ENCODE measurements at places on chromosomes 6 and 20.

GRCh38 chr6:41226752-41227151, 1.4 kb upstream of the TREML4 start:
- no peak for DNase-seq

DNA sequence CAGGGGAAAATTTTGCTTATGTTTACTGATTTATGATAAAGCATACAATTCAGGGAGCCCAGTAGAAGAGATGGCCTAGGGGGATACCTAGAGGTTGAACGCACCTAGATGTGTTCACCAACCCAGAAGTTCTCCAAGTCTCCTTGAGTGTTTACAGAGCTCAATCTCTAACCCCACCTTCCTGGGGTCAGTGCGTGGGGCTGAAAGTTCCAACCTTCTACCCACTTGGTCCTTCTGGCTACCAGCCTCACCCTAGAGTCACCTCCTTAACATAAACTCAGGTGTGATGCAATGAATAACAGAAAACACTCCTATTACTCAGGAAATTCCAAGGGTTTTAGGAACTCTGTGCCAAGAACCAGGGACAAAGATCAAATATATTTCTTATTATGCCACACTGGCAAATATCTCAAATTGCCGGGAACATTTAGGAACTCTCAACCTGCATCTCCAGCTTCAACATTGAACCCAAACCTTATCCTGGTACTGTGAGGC, 26.4 kb downstream of the AFG1L start:
- DNase-seq = no peak

DNA sequence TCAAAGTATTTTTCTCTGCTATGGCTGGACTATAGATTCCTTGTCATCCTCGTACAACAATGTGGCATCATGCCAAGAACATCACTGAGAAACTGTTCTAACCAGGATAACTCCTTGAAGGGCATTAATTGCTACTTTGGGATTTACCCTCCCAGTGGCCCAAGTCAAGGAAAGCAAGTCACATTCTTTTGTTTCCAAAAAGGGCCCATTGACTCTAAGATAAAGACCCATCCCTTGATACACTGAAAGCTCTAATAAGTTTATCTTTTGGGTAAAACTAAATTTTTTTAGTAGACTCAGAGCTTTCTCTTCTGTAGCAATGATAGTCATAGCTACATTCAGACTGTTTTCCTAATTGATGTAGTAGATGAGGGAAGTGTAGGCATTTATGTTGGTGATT, at the start of gene OR2J3:
Gene OR2J3, plus strand, starts transcription at position 301 of the 400 bp plus-strand sequence. CDS start 3,833 bp downstream, outside the sequence.
- DNase-seq = no peak

DNA sequence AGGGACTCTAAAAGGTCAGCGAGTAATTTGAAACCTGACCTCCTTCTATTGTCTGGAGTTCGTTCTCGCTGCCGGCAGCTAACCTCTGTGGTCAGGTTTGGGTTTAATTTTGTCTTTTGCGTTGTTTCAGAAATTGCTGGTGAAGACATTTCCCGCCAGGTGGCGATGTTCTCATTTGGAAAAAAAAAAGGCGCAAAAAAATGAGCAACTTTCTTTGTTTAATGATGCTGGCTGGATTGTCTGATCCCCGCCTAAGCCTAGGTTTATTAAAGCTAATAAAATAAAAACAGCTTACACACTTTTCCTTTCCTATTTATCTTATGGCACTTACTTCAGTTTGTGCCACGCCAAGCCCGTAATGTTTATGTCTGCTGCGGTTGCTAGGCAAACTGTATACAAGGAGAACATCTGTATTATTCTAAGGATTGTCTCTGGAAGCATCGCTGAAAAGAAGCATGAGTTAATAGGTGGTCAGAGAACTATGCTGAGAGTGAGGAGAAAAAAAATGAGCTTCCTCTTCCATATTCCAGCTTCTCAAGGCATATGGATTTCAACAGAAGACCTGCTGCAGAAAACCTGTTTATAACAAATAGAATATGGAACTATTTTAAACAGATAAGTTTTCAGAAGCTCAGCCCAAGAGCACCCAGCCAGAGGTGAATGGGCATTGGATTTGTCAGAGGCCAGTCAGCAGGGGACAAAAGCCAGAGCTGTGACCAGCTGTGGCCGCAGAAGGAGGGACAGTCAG, 205.7 kb downstream of the DOK5 start:
- no peak for DNase-seq

DNA sequence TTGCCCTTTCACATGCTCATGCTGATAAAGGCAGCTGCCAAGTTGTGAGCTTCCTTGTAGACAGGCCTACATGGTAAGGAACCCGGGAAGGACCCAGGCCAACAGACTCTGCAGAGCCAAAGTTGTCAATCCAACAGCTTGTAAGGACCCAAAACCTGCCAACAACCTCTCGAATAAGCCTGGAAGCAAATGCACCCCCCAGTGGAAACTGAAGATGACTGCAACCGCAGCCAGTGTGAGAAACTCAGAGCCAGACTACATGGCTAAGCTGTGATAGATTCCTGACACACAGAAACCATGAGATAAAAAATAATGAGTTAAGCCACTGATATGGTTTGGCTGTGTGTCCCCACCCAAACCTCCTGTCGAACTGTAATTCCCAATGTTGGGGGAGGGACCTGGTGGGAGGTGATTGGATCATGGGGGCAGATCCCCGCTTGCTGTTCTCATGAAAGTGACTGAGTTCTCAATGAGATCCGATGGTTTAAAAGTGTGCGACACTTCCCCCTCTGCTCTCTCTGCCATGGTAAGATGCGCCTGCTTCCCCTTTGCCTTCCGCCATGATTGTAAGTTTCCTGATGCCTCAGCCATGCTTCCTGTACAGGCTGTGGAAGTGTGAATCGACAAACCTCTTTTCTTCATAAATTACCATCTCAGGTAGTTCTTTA, 18.8 kb upstream of the CLPSL2 start:
- no peak for DNase-seq

GRCh38 chr6:133769463-133769862, 119.5 kb upstream of the TCF21 start:
- no peak for DNase-seq

DNA sequence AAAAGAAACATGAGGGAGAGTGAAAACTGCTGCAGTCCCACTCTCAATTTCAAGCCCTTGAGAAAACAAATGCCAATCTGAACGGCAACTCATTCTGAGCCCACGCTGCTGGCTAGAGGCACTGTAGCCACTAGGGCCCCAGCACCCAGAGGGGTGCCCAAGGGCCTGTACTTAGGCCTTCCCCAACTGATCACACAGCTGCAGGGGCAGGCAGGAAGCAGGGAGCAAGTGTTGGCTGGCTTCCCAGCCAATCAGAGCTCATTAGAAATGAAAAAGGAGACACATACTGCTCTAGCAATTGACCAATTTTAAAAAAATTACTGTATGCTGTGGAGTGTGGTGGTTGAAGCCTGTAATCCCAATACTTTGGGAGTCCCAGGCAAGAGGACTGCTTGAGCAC, 3.7 kb upstream of the BEND3 start:
- no peak for DNase-seq

- DNase-seq = no peak
Measured at GRCh38 chr20:45008521-45009049, 42.3 kb downstream of the STK4 start.

GRCh38 chr6:147268254-147268653, 64.0 kb downstream of the STXBP5 start:
- no peak for DNase-seq

DNA sequence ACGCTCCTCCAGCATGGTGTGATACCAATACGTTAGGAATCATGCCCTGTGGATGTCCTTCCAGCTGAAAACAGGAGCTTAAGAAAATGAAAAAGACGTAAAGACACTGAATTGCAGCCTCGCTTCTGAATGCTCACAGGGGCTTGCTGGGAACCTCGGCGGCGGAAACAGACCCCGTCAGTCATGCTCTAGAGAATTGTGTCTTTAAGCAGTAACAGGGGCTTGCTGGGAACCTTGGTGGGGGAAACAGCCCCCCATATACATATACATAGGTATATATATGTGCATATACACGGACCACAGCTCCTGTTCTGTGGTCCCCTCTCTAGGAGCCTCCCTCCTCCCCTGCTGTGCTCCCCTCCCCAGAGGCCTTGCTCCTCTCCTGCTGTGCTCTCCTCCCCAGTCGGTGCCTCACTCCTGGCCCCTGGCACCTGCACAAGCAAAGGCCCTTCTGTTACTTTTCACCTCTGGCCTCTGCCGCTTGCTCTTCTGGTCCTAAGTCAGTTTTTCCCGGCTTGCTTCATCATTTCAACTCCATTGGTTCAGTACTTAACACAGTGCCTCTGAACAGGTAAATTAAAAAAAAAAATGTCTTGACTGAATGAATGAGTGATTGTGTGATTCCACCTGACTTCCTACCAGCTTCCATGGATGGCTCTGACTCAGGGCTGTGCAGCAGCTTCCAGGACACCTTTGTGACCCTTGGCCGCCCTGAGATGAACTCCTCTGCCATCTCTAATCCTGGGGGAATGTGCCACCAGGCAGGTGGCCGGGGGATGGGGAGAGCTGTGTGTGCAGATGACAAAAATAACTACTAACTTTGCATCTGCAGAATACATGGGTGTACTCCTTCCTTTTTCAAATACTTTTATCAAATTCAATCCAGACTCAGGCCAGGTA, 246.1 kb downstream of the SMOC2 start:
- DNase-seq = no peak

GRCh38 chr6:71649915-71650314, 236.4 kb upstream of the RIMS1 start:
- DNase-seq = no peak

DNA sequence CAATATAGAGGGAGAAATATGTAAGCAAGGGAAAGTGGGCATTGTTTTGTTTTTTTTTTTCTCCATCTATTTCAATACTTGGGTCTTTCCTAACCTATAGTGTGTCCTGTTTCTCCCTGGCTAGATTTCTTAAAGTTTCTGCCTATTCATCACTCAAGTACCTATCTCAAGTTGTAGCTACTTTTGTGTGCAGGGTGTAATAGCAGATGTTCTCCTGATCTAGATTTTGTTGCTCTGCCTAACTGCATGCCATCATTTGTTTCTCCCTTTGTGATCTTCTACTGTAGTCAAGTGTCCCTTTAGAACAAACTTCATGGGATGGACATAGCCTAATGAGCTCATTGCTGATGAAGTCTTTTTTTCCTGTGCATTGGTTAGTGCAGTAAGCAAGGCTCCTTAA, 45.8 kb downstream of the TOP1 start:
- no peak for DNase-seq

DNA sequence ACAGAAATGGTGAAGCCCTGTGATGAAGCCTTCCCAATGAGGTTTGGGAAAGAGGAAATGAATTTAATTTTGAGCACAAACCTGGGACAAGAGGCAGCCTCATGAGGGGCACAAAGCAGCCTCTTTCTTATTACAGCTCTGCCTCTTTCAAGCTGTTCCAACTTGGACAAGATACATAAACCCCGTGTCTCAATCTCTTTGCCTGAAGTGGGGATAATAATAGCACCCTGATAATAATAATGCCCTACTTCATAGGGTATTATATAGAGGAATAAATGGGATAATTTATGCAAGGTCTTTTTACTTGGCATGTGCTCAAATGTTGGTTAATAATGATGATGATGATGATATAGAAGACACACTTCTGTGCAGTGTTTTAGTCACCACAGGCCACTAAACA, 91.1 kb upstream of the PLN start:
- DNase-seq = no peak

- no peak for DNase-seq
Measured at GRCh38 chr6:116170358-116171057, 44.6 kb upstream of the COL10A1 start.

DNA sequence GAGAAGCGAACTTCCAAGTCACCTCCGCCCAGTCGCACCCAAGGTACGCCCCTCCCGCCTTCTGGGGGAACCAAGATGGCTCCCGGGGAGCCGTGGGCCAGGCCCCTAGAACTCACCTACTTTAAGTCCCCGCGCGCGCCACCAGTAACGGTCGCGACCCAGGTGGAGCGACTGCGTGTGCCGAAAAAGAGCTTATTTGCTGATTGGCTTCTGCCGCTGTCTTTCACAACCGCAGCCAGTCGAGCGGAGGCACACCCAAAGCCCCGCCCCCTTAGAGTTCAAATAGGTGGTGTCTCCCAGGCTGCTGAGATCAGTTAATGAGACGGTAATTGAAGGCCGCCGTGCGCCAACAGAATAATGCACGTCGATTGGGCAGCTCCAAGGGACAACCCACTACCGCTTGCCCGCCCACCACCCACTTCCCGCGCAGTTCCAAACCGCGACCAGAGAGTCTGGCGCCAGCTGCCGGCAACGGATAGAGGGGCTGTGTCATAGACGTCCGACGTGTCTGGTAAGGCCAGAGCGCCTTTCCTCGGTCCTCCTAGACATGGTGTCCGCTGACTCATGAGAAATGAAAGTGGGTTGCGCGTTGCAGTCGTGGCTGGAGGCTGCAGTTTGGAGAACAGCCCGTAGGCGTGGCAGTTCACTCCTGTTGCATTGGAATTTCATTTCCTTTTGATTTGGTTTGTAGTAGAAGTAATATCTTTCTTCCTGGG, at the start of gene MDC1:
Gene MDC1, minus strand, starts transcription at position 153 of the 716 bp plus-strand sequence. CDS start 2,106 bp downstream, outside the sequence.
- DNase-seq = peak; percentile 100

GRCh38 chr20:4483486-4483885, 238.2 kb upstream of the PRND start:
- no peak for DNase-seq

GRCh38 chr6:2752477-2753109, 1.9 kb upstream of the MYLK4 start:
- no peak for DNase-seq

- DNase-seq = no peak
Measured at GRCh38 chr6:121896771-121897170, 461.3 kb downstream of the GJA1 start.

DNA sequence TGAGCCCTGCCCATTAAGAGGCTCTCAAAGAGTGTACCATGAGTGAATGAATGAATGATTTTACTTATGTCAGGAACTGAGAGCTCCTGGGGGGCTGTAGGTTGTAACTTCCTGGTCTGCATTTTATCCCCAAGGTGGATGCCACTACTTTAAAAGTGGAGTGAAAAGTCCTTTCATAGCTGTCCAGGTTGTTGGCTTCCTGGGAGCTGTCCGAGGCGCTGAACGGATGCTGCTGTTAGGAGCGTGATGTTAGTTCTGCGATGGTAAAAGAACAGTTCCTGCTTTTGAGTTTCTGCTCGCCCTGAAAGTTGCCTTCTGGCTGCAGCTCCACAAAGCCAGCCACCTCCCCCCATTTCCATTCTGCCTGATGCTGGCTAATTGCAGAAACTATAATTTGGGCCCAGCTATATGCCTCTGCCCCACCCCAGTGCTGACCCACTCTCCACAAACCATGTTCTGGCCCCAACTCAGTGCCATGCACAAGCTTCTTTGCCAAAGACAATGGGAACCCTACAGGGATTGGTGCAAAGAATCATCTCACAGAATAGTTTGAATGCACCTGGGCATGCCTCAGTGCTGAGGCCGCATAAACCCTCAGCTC, 330.9 kb upstream of the CDH4 start:
- DNase-seq = no peak

- no peak for DNase-seq
Measured at GRCh38 chr6:110852773-110853172, 21.8 kb upstream of the AMD1 start.

Measured in CD4-positive, alpha-beta T cell treated with Interleukin-4 for 4 hours (primary cell).